ENCODE measurements at places on chromosomes 13 and 19.

GRCh38 chr13:80083853-80084676 is 256.9 kb downstream of the SPRY2 start:
- peak; percentile 61 for DNase-seq

- DNase-seq, result no peak
These were observed 2.2 kb downstream of the FLT1 start for GRCh38 chr13:28492569-28493367.

DNA sequence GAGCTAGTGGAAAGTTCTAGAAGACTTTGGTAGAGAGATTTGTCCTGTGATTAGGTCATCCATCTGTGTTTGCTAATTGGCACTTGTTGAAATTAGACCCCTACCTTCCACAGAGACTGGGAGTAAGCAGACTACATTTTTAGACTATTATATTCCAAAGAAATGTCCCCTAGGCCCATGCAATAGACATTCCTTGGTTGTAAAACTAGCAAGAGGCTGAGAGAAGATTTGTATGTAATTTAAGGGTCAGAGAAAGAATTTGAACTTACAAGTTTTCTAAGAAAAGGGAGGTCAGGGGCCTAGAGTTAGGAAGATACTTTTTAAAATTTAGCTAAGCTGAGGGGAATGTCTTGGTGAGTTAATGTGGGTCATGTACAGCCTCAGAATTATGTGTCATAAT is 470.7 kb upstream of the SLITRK1 start:
- no peak for DNase-seq

- DNase-seq, result no peak
These were observed 11.5 kb downstream of the CIB3 start for GRCh38 chr19:16161840-16162239.

- DNase-seq, result peak; percentile 11
These were observed 6.9 kb downstream of the PNKP start for GRCh38 chr19:49860336-49861102.

- DNase-seq, result peak; percentile 19
These were observed 170.0 kb upstream of the SLC10A2 start for GRCh38 chr13:103236213-103236612.

DNA sequence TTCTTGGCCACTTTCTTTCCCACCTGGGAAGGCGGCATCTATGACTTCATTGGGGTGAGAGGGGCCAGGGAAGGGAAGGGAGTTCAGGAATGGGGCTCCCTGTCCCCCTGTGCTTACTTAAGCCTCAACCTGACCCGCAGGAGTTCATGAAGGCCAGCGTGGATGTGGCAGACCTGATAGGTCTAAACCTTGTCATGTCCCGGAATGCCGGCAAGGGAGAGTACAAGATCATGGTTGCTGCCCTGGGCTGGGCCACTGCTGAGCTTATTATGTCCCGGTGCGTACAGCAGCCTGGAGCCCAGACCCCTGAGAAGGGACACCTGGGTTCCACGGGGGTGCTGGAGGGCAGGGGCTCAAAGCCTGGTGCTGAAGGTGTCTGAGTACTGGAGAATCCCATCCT is 1.1 kb downstream of the TMEM147 start:
- no peak for DNase-seq
